ENCODE measurements at places on chromosomes 1 and 21.

- DNase-seq: no peak
Observed at GRCh38 chr1:203703586-203703985, 61.4 kb upstream of the LAX1 start.

DNA sequence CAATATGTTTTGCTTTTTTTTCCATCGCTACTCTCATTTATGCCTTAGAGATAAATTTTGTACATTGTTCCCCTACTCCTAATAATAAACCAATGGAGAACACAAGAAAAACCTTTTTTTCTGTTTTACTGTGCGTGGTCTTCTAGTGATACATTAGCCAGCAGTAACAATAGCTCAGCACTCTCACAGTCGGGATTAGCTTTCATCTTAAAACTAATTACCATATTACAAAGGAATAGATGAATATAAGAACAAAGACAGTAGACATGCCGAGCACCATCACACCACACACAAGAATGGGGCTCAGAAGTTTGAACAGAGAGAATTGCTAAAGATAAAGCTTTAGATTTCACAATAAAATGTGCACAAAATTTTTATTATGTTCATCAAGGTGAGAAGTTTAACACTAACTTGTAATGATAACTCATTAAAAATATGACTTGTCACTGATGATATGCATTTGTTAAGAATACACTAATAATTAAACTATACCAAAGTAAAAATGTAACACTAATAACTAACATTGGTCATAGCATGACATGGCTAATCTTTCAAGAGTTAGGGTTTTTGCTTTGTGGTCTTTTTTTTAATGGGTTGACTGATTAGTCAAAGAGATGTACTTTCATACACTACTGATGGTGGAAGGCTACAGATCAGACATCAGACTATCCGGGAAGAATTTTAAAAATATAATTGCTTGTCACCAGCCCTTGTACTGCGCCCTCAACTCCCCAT lies 61.8 kb downstream of the EXTL2 start:
- no peak for DNase-seq

GRCh38 chr21:34935898-34936297 lies 113.2 kb downstream of the RUNX1 start:
- DNase-seq: no peak

DNA sequence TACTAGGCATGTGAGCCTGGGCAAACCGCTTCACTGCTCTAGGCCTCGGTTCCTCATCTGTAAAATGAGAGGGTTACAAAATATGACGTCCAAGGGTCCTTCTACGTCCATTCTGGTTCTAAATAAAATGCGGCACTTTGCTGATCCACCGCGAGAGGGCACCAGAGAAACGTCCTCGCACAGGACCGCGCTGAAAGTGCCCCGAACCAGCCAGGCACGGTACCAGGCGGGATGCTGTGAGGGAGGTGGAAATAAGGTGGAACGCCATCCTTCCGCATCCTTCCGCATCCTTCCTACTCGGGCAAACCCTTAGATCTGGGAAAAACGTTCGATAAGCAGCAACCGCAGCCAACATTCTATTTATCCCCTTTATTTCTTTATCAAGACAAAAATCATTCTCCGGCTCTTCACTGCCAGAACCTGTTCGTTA lies 60.3 kb upstream of the KRTAP19-8 start:
- peak; percentile 24 for DNase-seq

GRCh38 chr21:31872072-31872451 lies 758 bp upstream of the HUNK start:
- DNase-seq: no peak

GRCh38 chr1:11535316-11535715 lies 56.4 kb downstream of the DISP3 start:
- DNase-seq: no peak

Data from hematopoietic multipotent progenitor cell treated with erythropoietin and hydrocortisone succinate and interleukin-3 and kit ligand, for 17 days (in vitro differentiated cells).